Fibroblast of lung (primary cell): ENCODE measurements at places on chromosomes 5 and 9. TPM values are rescaled to one million over a fixed set of nuclear protein-coding genes. Genes with fewer than 3 reads are reported as not detected.

DNA sequence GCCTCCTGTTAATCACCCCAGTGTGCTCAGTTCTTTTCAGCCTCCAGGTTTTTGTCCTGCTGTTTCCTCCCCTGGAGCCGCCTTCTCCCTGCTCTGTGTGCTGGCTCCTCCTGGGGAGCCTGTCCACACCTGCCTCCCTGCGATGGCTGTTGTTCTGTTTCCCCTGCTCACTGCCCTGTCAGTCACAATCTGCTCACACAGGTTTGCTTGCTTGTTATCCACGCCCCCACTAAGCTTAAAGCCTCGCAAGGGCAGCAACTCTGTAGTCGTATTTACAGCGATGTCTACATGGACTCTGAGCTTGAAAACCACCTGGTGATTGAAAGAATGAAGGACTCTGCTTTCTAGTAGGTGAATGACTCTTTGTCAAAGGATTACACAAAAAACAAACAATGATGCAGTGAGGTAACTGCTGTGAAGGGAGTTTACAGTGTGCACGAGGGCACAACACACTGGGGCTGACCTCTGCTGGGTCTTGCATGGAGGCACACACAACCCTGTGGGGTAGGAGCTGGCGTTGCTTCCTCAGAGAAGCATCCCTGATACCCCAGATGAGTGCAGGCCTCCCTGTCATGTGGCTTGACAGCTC, 39.6 kb upstream of the TEX48 start:
- no peak for DNase-seq

GRCh38 chr9:79807971-79808370, 236.2 kb downstream of the TLE4 start:
- DNase-seq = peak; percentile 42

DNA sequence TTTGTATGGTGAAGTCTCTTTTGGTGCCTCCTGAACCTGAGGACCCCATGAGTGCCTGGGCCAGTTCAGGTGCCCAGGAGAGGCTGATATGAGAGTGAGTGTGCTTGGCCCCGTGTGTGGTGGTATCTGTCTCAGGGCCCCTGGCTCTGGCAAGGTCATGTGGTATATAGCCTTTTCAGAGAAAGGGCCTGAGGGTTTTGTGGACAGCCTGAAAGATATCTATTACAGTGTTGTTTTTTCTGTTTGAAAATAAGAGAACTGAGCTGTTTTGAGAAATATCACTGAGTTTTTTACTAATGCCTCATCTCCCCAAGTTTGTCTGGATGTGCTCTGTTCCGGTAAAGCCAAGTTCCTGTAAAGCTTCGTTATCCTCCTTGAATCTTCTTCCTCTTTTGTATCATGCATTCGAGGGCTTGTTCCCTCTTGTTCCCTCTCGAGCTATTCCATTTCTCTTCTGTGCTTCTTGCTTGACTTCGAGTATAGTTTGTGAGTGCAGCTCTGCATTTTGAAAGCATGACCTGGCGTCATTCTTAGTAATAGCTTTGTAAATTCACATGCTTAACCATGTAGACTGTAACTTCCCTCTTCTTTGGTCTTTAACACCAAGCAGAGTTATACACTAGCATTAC, 122.3 kb downstream of the MAST4 start:
- DNase-seq = no peak

GRCh38 chr5:108271127-108271526, 110.8 kb downstream of the FBXL17 start:
- no peak for DNase-seq

- peak; percentile 63 for DNase-seq
Measured at GRCh38 chr5:96933764-96934707, 1.8 kb upstream of the LNPEP start.

DNA sequence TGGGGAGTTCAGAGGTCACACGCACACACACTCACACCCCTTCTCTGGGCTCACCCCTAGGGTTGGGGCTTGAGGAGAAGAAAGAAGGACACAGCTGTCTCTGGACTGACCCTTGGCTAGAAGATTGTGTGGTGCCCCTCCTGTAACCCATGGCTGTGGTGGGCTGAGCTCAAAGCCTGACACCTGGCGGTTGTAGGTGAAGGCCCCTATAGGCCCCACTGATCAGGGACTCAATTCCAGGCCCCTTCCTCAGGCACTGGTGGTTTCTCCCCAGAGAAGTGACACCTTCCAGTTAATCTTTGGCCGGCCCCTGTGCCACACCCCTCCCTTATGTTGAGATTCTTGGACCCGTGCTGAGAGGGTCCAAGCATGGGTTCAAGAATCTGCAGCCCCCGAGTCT, 35.2 kb upstream of the CRB2 start:
- DNase-seq = no peak

- peak; percentile 64 for DNase-seq
Measured at GRCh38 chr9:4299005-4299795, 668 bp downstream of the GLIS3 start.

DNA sequence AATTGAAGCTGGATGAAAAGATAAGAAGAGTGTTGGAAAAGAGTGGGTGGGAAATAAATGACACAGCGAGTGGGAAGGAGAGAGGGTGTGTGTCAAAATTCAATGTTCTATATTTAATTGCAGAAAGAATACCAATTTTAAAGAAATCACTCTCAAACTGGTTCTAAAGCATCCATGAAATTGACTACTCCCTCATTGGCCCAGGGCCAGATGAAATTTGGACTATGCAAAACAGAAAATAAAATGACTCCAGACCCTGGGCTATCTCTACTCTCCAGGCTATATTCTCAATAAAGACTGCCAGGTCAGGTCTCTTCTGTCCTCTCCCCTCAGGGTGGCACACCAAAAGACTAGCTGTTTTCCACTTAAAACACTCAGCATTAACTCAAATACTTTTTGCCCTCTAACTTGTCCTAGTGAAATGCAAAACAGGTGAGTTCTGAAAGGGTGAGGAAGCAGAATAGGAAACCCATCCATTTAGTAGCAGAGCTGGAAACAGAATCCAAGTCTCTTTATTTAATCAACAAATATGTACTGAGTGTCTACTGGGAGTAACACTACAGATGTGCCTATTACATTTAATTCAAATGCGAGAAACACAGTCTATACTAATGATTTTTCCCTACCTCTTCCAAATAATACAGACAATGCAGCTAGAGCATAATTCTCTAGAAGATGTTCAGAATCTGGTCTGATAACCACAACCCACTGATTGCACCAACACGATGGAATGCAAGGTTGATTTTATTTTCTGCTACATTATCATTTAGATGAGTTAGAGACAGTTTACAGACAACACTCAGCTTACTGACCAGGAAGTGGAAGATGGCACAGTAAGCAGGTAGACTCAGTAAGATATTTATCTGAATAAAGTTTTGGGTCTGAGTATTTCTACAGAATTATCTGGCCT, 42.1 kb downstream of the EFCAB9 start:
- no peak for DNase-seq

DNA sequence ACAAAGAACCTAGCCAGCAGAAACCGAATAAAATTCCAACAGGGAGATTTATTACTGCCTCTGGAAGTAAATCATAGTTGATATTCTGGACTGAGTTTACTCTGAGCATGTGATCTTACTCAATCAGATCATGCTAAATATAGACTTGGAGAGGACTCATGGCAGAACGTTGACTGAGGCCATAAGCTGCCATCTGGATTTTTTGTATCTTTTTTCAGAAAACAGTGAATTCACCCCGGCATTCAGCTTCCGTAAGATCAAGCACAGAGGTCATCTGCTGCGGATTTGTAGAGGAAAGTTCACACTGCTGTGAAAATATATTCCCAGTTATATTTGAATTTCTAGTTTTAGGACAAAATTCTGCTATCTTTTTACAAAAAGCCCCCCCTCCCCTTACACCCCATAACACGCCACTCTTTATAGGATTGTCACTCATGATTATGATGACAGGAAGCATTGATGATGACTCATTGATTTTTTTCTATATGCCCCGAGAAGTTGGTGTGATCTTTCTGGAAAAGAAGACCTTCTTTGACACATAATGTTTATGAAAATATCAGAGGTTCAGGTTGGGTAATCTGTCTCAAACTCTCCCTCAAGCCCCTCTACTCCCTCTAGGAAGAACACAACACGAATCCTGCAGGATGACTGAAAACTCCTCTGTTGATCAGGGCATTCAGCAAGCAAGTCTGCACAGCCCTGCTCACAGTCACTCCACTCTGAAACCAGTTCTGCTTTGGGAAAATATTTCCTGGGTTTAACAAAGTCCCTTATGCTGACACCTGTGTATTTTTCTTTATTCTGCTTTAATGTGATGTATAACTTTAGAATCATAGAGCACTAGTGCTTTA, 70.8 kb downstream of the NXNL2 start:
- DNase-seq = peak; percentile 90

The SH2D3C gene
- 0.26 TPM in 1 of 2 replicates, not detected in the other for total RNA-seq

The BTNL8 gene
- not detected in 2 replicates for total RNA-seq

The TMEM171 gene
- total RNA-seq = under 0.01 and 0.83 TPM in 2 replicates

The RNF183 gene
- not detected in 2 replicates for total RNA-seq

The CDC20B gene
- total RNA-seq = under 0.01 TPM in 1 of 2 replicates, not detected in the other

The PCDHB10 gene
- total RNA-seq = 0.77 and 2.0 TPM in 2 replicates

The PCA3 gene
- not detected in 2 replicates for total RNA-seq
